Lung microvascular endothelial cell (primary cell): ENCODE measurements at places on chromosomes 5 and 9. TPM values are rescaled to one million over a fixed set of nuclear protein-coding genes. Genes with fewer than 3 reads are reported as not detected.

DNA sequence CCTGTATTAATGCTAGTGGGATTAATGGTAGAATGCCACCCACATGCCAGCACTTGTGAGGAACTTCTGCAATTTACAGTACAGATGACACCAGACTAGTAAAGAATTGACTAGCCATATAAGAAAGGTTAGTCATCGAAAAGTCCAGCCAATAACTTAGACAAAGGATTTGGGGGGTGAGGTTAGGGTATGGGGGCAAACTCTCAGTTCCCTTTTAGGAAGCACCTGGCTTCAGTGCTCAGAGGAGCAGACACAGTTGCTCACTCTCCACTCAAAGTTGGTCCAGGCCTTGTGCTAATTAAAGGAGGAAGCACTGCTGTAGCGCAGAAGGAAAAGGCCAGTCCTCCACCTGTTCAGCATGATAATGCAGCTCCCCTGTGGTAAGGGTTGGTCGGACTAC is 25.2 kb downstream of the TGFBR1 start:
- peak; percentile 13 for DNase-seq

- DNase-seq, result no peak
Measured at GRCh38 chr9:96524764-96525163, 74.8 kb downstream of the HABP4 start.

The NMUR2 gene
- not detected in 2 replicates for total RNA-seq

DNA sequence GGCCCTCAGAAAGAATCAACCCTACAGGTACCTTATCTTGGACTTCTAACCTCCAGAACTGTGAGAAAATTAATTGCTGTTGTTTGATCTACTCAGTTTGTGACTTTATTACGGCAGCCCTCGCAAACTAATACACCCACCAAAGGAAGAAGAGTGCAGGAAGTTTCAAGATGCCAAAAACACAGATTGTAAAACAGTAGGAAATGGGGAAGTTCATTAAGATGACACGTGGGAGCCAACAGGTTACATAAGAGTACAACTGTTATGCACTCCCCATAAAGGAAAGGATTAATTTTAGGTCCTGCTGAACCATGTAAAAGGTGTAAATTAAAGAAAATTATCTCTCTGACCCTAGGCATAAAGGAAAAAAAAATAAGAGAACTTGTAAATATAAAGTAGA is 294.3 kb downstream of the EPB41L4A start:
- DNase-seq, result no peak

- peak; percentile 3 for DNase-seq
Measured at GRCh38 chr9:116998305-116998704, 311.2 kb downstream of the TRIM32 start.

The NEUROG1 gene
- not detected in 2 replicates for total RNA-seq

GRCh38 chr5:15008476-15008875 is 136.9 kb upstream of the ANKH start:
- DNase-seq, result peak; percentile 90

GRCh38 chr5:121175986-121176385 is 675.7 kb upstream of the FTMT start:
- DNase-seq, result no peak

The SGCD gene
- under 0.01 and 1.4 TPM in 2 replicates for total RNA-seq

The TAF1L gene
- under 0.01 TPM in 1 of 2 replicates, not detected in the other for total RNA-seq

The ZNF454 gene
- total RNA-seq, result 0.22 and 1.2 TPM in 2 replicates

DNA sequence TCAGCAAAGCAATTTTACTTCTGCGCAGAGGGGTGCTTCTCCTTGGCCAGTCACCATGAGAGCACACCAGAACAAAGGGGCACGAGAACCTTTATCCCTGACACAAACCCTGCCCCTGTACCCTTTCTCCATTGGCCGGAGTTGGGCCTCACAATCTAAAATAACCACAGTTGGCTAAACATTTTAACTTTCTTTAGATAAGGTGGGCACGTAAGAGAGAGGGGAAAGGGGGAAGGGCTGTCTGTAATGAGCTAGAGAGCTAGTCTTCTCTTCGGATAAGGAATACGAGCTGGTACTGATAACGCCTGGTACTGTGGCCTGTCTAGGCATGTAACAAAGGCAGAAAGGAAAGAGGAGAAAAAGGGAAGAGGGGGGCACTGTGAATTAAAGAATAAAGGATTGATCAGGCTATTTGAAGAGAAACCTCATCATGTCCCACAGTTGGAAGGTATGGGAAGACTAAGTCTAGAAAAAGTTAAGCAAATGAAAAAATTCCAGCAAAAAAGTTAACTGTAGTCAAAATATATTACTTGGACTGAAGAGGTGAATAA is 1.8 kb upstream of the IARS1 start:
- DNase-seq, result no peak

The ANKRD31 gene
- total RNA-seq, result not detected in 2 replicates

DNA sequence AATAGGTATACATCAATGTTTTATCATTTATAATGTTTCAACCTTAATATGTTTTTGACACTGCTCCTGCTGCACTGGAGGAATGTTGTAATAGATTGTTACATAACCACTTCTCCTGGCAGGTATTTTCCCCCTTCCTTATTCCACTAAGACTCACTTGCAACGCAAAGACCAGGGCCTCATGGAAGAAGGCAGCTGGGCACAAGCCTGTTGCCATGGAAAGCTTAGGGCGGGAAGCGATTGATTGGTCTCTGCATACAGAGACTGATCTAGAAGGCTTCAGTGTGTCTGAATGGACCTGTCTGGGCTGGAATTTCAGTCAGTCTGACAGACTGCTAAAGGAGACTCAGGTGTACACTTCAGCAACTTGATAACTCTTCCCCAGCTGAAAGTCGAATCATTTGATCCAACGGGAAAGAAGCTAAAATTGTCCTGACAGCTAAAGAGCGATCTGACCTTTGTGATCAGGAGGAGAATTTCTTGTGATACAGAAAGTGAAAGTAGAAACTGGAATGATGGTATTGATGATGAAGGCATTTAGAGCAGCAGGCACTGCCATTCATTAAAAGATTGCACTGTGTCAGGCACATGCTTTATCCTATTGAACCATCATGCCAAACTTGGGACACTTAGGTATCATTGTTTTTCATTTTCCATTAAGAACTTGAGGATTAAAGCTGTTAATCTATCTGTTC is 65.1 kb downstream of the GRIA1 start:
- no peak for DNase-seq

The PRUNE2 gene
- 8.5 and 16.6 TPM in 2 replicates for total RNA-seq

The FOXD4L6 gene
- total RNA-seq, result under 0.01 TPM in 1 of 2 replicates, not detected in the other

- DNase-seq, result no peak
Measured at GRCh38 chr5:44002381-44002901, 386.8 kb downstream of the FGF10 start.

DNA sequence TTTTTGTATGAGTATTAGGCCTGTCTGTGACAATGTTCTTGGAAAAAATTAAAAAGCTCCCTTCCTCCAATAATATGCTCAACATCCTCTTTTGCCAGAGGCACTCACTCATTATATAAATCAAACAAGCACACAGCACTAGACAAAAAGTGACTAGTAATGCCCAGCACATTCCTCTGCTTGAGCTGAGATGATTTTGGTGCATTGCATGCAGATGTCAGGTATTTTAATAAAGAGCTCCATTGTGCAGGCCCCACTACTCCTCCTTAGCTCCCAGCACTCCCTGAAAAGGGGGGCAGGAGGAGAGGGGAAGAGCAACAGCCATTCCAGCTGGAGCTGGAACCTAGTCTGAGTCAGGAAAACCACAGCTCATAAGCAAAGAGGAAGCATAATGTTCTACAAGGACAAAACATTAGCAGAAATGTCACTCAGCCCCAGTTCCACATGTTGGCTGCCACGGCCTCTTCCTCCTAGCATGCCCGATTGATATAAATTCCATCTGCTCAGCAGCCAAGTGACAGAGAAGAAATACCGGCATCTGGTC is 348.5 kb downstream of the BNC2 start:
- DNase-seq, result peak; percentile 88

- no peak for DNase-seq
Measured at GRCh38 chr5:150120617-150121447, 34.5 kb upstream of the CSF1R start.

DNA sequence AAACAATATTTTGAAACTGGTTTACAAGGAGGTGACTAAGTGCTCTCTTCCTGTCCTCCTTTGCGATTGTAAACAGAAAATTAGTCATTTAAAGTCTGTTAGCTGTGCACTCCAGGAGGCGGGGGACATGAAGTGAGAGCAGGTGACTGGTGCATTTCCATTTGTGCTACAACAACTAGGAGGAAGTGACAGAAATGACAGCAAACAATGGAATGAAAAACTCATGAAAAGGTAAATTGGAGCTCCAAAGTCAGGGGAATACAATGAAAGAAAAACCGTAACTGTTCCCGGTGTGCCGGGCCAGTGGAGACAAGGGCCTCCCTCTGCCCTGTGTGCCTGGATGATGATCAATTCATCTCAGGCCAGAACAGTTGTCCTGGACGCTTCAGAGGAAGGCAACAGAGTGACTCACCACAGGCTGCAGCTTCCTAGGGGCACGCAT is 439.9 kb downstream of the GADD45G start:
- peak; percentile 57 for DNase-seq

The CAST gene
- 72.2 and 78.7 TPM in 2 replicates for total RNA-seq

DNA sequence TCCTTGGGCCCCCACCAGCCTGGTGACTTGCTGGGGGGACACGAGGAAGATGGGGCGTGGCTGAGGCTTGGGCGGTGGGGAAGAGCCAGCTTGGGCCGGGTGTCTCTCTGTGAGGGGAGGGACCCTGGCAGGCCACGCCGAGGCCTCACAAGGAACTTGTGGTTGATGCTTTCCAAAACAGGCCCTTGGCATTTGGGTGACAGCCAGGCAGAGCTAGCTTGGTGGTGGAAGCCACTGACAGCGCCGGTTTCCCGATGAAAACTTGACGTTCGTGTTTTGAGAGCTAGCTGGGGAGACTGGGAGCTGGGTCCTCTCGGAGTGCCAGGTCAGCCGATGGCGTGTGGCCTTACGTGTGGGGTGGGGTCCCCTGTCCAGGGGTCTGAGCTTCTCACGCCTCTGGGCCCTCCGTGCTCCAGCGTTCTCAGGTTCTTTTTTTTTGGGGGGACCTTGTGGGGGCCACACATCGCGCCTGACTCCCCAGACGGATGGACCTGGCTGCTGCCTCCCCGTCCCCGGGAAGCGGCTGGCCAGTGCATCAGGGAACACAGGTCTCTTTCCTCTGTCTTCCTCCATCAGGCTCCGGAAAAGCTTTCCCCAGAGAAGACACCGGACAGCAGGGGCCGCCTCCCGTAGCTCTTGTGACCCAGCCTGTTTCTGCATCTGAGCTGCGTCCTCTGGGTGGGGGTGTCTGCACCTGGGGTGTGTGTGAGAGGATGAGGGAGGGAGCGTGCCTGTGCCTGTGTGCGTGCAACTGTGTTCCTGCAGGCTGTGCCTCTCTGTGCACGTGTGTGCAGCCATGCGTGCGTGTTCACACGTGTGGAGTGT is 129.3 kb upstream of the LPCAT1 start:
- no peak for DNase-seq

DNA sequence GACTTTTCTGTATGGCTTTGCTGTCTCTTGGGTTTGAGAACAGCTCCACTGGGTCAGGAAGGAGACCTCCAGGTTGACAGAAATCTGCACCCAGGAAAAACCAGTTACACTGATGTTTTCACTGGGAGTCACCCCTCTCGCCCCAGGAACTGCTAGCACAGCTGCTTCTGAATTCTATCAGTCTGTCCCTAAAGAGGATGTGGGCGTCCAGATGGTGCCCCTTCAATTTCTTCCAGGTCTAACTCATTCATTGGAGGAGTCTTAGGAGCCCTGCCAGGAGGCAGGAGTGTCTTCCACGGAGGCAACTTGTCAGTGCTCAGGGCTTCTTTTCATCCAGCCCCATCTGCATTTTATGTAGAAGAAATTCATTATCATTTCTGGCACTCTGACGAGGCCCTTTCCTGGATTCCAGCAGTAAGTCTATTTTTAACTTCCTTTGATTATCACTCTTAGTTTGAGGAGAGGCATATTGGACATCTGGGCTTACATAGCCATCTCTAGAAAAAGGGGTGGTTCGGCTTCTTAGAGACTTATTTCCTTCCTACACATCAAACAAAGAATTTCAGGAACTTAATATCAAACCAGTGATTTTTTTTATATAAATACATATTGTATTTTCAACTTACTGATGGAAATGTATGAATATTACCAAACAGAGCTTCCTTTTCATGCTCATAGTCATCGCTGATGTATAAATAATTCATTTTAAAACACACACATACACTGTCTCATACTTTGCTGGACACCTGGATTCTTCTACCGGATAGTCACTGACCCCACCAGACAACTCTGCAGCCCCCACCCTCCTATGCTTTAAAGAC is 148.8 kb downstream of the IRX2 start:
- DNase-seq, result no peak

The SLU7 gene
- 41.4 and 67.3 TPM in 2 replicates for total RNA-seq

DNA sequence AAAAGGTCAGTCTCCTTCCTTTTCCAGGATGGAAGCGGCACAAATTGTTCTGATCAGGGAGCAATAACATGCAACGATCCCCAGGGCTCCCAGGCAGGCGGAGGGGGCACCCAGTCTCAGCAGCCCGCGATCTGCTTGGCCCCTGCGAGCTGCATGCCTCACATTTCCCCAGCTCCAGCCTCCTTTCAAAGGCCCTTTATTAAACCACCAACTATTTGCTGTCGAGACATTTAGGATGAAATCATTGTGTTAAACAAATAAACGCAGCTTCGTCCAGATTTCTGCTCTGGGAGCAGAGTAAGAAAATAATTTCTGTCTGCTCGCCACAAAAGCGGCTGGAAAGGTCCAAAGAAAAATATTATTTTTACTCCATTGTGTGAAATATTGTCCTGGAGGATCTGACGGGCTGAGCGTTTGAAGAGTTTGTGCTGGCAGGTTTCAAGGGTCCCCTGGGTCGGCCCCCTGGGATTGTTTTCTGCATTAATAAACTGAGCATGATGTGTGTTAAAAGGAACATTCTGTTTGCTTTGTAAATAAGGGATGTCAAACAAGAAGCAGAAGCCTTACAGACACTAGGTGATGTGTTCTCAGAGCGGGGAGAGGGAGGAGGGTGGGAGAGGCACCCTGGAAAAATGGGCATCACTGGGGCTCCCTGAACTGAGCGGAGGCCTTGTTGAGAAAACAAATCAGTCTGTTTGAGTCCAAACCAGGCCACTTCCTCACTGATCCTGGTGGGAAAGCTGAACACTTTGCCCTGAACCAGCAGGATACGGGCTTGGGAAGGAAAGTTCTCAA is 110.1 kb downstream of the FOXD1 start:
- DNase-seq, result no peak

The MZB1 gene
- under 0.01 and 0.22 TPM in 2 replicates for total RNA-seq

The ARHGEF37 gene
- total RNA-seq, result 9.8 and 16.1 TPM in 2 replicates

DNA sequence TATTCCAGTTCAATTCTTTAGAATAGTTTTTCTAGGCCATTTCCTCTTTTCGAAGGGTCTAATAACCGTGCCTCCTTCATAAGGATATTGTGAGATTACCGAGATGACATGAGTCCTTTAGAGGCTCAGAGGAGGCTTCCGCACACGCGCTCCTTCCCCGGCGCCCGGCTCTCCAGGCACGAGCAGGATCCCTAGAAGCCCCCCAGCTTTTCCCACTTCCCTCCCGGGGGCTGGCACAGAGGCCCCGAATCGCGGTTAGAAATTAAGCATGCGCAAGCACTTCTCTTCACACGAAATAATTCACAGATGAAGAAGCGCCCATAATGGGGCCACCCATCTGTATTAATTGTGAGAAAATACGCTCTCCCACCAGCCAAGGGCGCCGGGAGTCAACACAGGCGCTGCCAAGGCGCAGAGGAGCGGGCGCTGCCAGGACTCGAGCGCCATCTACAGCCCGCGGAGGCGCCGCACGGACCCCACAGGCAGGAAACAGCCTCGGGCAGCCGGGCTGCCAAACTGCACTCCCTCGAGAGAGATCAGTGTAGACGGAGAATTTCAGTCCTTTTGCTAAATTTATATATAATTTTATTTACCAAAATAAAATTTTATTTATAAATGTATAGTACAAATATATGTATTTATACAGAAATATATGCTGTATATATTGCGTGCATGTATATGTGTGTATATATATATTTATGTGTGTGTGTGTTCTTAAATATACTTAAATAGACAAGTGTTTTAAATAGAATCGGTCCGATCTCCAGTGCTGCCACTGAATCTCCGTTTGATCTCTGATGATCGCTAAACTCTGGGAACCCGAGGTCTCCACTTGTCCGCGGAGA is 258.1 kb upstream of the NFIL3 start:
- DNase-seq, result peak; percentile 75
